Smooth muscle cell of the brain vasculature (primary cell): ENCODE measurements at places on chromosomes 3 and 15.

GRCh38 chr15:91946581-91947292 lies 93.2 kb downstream of the SLCO3A1 start:
- no peak for DNase-seq

DNA sequence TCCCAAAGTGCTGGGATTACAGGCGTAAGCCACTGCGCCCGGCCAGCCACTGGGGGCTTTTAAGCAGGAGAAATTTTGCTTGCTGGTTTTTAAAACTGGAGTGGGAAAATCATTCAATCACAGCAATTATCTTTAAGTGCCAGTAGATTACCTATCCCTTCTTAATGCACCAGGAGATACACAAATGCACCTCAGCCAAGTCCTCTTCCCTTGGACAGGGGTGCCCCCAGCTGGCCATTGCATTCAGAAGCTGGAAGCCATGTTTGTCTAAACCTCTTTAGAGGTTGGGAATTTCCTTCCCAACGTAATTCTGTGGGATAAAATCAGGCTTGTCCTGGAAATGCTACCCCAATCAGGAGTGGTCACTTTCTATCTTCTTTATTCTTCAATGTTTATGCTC lies 26.6 kb downstream of the MIX23 start:
- DNase-seq = no peak

DNA sequence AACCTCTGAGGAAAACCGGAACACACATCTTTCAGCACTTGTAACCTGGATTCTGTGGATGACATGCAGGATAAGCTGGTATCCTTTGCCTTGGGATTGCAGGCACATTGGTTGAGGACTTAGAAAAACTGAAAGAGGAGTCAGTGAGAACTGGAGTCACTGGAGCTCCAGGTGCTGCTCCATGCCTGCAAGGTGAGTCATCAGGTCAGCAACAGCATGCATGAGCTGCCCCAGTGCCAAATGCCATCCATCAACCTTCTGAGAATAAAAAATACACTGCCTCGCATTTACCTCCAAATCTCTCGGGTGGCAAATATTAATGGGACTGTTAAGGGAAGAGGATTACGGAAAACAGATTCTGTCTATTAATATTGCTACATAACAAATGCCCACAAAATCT lies 729.1 kb downstream of the NTRK3 start:
- no peak for DNase-seq

GRCh38 chr15:81410318-81410753 lies 36.3 kb upstream of the TMC3 start:
- peak; percentile 33 for DNase-seq

DNA sequence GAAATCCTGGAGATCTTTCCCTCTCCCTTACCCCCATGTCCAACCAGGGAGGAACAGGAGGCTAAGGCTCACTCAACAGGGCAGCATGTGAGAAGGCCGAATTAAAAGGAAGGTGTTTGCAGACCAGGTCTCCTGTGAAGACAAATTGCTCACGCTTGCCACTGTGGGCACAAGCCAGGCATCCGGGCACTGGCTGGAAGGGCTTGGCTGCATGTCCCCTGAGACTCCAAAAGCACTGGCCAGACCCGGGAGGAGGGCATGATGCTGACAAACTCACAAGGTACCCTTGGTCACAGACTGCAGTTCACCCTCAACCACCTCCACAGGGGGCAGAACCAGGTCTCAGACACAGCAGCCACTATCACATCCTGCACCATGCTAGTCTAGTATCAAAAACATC lies 113.7 kb upstream of the NSMCE3 start:
- DNase-seq = no peak

GRCh38 chr3:148255981-148256969 lies 441.4 kb upstream of the AGTR1 start:
- DNase-seq = no peak

DNA sequence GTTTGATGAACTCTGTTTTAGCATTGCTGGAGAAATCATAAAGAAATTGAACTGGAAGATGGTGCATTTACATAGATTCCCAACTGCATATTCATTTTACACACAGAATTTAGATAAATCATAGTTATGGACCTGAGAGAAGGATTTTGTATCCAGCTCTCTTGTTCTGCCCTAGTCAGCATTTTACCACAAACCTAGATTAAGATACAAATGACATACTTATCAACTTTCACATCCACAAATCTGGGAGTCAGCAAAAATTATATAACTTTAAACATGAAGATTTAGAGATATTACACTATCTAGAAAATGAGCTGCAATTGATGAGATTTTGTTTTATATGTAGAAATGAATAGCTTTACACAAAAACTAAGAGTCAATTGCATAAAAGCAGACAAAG lies 632.8 kb downstream of the IGSF11 start:
- no peak for DNase-seq

DNA sequence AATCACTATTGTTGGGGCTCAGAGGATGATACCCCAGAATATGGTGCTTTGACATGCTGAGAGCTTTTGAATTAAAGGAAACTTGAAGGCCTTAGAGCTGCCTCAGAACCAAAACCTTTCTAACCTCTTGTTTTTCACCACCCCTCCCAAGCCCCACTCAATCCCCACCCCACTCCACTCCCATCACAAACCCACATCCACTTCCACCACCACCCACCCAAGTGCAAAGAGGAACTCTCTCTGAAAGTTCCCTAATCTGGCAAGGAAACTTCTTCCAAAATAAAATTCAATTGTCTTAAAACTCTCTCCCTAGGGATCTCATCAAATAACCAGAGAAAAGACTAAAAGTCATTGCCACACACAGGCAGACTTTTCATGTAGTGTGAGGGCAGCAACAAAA lies 301.2 kb upstream of the ARHGEF26 start:
- DNase-seq = no peak

DNA sequence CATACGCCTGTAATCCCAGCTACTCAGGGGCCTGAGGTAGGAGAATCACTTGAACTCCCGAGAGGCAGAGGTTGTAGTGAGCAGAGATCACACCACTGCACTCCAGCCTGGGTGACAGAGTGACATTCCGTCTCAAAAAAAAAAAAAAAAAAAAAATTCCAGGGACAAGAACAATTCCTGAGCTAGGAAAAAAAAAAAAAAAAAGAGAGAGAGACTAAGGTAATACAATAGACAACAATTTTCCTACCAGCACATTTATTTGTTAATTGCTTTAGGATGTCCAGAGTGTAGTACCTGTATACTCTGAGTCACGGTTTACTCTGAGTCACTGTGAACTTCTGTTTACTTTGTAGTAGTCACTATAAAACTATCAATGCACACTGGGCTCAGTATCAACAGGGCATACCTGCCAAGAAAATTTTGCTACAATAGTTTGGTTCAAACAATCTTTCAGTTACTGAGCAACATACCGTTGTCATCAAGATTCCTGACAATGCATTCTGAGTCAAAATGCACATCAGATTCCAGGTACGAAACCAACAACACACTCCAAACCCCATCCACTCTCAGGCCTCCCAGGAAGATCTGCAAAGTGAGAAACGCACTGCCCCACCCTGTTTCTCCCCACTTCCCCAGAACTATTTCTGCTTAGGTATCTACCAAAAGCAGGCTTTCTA lies 28.3 kb downstream of the IGF2BP2 start:
- no peak for DNase-seq
